LHCN-M2 (cell line): ENCODE measurements at places on chromosomes 2 and 18. TPM values are rescaled to one million over a fixed set of nuclear protein-coding genes. Genes with fewer than 3 reads are reported as not detected.
A peak's percentile ranks its signal among the peaks of the same experiment; 100 is the strongest.

- DNase-seq = peak; percentile 59
Measured at GRCh38 chr2:100822587-100823248, 2.8 kb downstream of the NPAS2 start.

The MC2R gene
- not detected in 2 replicates for total RNA-seq

DNA sequence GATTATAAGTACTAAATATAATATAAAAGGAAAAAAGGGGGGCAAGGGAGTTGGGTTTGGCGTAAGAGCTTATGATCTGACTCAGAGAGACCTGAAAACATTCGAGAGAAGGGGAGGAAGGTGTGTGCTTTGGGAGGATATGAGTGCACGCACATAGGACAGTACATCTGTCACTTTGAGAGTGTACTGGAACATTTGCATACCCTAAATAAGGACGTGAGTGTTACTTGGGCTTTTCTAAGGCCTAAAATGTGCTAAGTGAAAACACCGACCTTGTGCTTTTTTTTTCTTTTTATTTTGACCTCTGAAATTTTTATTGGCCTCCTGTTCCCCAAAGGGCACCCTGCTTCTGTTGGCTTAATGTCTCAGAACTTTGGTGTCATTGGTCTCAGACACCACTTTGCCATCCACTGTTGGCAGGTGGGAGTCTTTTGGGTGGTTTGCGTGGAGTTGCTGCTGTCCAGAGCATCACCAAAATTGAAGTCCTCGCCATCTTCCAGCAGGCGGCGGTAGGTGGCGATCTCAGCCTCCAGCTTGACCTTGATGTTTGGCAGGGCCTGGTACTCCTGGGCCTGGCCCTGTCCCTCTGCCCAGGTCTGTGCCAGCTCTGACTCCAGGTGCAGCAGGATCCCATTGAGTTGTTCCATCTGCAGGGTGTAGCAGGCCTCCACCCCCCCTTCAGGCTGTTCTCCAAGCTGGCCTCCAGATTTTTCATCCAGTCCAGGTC, 57.7 kb downstream of the CD28 start:
- DNase-seq = no peak

The ODC1 gene
- 175 and 213 TPM in 2 replicates for total RNA-seq

DNA sequence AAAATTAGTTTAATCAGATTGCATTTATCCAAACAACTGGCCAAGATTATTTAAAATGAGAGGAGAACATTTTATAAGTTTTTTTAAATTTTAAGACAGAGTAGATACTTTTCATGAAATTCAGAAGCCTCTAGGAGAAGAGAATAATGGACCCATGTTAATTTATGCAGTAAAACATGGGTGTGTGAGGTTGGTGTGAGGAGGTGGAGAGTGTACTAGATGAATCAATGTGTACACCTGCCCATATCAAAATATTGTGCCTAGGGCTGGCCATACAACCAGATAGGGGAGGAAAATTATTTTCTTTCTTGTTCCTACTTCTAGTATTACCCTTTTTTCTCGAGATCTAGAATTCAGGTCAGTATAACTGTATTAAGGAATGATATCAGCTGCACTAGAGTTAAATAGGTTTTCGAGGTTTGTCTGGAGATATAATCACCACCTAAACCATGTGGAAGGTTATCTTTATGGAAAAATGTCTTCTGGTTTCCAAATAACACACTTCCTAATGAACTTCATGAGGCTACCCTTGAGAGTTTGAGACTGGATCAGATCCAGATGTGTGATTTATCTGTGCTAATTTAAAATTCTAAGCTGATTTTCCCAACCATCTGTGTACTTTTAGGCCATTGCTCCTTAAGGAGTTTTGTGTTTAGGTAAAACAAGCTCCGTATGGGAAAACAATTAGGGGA, 37.6 kb downstream of the TMEM178A start:
- DNase-seq = no peak

- DNase-seq = peak; percentile 28
Measured at GRCh38 chr2:218343591-218343990, 13.1 kb upstream of the CATIP start.

GRCh38 chr2:29129586-29130281, 14.5 kb downstream of the CLIP4 start:
- DNase-seq = peak; percentile 28

DNA sequence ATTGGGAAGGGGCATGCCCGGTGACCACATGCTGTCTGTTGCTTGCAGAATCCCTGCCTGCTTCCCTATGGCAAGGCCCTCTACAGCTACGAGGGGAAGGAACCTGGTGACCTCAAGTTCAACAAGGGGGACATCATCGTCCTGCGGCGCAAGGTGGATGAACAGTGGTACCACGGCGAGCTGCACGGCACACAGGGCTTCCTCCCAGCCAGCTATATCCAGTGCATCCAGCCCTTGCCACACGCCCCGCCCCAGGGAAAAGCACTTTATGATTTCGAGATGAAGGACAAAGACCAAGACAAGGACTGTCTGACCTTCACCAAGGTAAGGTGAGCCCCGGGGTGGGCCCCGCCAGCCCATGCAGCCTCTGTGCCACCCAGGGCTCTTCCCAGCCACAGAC, 218.6 kb downstream of the SH3RF3 start:
- no peak for DNase-seq

GRCh38 chr18:34661464-34662087, 48.5 kb upstream of the DTNA start:
- peak; percentile 64 for DNase-seq

DNA sequence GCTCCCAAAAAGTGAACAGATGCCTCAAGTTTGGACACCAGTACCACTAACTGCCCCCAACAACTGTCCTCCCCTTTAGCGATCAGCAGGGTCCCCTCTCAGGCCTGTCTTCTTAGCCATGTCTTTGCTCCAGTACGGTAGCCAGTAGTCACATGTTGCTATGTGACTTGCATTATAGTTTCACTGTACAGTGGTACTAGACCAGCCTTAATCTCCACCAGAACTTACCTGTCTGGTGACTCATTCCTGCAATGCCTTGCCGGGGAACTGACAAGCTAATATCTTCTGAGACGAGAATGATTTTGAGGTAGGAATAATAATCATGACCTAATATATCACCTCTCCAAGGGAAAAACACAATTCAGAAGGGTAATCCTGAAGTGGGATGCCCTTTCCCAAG, 23.7 kb downstream of the ACMSD start:
- DNase-seq = no peak

- DNase-seq = no peak
Measured at GRCh38 chr2:43508209-43508608, 87.6 kb downstream of the THADA start.

DNA sequence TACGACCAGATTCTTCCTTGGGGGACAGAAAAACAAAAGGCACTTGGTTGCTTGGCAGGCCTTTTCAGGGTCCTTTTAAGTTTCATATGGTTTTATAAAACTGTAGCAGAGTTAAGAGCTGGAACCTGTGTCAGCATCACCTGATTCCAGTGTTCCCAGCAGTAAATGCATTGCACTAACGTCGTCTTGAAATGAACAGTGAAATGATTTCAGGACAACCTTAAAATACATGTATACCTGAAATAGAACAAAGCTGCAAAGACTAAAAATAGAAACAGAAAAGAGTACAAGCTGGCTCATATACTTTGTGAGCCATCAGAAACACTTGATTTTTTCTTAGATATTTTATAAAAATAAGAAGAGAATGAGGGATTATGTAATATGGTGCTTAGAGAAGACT, 51.9 kb downstream of the ACSL3 start:
- no peak for DNase-seq

DNA sequence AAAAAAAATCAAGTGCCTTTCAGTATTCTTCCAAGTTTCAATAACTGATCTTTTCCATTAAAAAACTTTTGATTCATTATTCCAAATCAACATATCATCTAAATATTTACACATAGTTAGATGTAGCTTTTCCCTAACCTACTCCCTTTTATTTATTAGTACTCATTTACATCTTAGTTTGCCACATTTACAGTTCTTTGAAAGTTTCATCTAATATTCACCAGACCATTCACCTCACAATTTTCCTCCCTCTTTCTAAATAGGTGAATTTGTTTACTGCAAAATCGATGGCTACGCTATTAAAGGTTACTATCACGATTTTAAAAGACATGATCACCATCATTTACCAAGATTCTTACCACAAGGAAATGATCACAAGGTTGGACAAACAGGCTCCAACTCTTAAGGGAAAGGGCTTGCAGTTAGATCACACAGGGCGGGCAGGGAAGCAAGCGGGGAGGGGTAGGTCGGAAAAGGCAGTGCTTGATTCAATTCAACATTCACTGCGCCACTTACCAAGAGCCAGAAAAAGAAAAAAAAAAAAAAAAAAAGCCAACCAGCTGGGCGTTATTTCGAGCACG, 654 bp upstream of the MARCHF7 start:
- DNase-seq = no peak

- DNase-seq = peak; percentile 33
Measured at GRCh38 chr2:147945660-147946059, 74.9 kb downstream of the ORC4 start.

DNA sequence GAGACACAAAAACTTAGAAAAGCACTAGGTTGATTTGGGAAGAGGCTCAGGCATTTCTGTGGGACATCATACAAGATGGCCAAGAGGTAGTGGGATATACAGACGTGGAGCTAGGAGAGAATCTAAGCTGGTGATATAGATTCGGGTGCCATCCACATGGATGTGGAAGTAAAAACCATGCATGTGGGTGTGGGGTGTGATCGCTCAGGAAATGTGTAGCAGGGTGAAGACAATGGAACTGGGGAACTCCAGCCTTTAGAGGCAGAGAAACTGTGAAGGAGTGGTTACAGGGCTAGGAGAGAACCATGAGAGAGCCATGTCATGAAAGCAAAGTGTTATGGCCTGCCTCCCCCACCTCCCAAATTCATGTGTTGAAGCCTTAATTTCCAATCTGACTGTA, 43.0 kb upstream of the CTLA4 start:
- no peak for DNase-seq

The SP100 gene
- total RNA-seq = 56.4 and 67.5 TPM in 2 replicates

GRCh38 chr2:22491442-22491841, 893.5 kb upstream of the KLHL29 start:
- DNase-seq = no peak

- peak; percentile 64 for DNase-seq
Measured at GRCh38 chr2:112163541-112163981, 25.4 kb downstream of the FBLN7 start.

The NYAP2 gene
- total RNA-seq = not detected in 2 replicates

- DNase-seq = no peak
Measured at GRCh38 chr2:74556831-74557370, 2.4 kb downstream of the DOK1 start.

- no peak for DNase-seq
Measured at GRCh38 chr2:170298861-170299429, 121.0 kb downstream of the MYO3B start.

The NCKAP5 gene
- total RNA-seq = 0.40 and 0.58 TPM in 2 replicates
